ENCODE measurements at places on chromosomes 3 and 15.

GRCh38 chr3:36318621-36319200, 61.6 kb upstream of the STAC start:
- no peak for DNase-seq

- DNase-seq = no peak
Measured at GRCh38 chr3:54008099-54008498, 114.3 kb upstream of the CACNA2D3 start.

DNA sequence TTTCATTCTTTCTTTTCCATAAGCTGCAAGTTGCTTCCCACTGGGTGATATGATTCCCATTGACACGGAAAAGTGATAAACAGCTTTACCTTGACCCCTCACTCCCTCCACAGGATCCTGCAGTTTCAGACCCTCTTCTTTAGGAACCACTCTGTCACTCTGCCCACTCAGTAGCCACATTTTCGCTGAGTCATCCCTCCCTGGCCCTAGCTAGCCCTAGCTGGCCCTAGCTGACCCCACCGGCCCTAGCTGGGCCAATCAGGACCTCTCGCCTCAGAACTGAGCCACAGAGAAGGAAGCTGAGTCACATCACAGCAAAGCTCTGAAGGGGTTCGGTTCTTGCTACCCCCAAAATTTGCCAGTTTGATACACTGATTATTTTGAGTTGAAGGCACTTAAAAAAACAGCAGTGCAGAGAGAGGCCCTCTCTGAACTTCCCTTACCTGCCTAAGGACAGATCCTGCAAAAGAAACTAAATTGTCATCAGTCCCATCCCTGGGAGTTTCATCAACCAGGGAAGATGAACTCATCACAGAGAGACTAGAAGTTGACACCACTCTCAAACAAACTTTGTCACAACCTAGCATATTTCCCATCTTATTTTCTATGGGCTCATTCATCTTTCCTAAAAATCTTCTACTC, 233.5 kb upstream of the PROK2 start:
- no peak for DNase-seq

DNA sequence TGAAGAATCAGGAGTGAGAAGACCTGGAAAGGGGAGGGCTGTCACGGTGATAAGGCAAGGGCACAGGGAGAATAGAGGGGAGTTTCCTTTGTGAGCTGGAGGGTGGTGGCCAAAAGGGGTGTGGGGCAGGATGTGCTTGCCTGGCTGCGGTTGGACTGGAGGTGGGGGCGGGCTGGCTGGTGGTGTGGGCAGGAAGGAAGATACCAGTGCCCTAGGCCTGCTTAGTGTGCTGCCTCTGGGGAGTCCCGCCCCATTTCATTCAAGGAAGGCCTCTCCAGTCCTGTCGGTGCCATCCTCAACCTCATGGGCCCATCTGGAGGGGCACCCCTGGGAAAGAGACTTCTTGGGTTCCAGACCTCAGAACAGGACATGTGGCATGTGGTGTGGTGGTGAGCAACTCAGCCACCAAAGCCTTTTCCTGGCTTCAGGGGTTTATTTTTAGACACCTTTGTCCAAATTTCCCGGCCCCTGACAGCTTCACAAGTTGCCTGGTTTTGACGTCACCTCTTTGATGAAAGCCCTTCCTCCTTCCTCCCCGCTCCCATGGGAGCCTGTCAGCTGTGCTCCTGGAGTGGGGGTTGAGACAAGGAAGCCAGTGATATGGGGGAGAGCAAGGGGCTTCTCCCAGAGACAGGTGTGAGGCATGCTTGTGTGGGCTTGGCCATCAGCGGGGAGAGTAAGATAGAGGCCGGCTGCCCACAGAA, 15.6 kb downstream of the TEX264 start:
- DNase-seq = no peak

- DNase-seq = peak; percentile 56
Measured at GRCh38 chr3:77038930-77039605, 831 bp upstream of the ROBO2 start.

GRCh38 chr3:66525771-66526170, 24.9 kb upstream of the LRIG1 start:
- no peak for DNase-seq
